Hematopoietic multipotent progenitor cell treated with erythropoietin and hydrocortisone succinate and interleukin-3 and kit ligand, for 6 days (in vitro differentiated cells): ENCODE measurements at places on chromosomes 3 and 15.

DNA sequence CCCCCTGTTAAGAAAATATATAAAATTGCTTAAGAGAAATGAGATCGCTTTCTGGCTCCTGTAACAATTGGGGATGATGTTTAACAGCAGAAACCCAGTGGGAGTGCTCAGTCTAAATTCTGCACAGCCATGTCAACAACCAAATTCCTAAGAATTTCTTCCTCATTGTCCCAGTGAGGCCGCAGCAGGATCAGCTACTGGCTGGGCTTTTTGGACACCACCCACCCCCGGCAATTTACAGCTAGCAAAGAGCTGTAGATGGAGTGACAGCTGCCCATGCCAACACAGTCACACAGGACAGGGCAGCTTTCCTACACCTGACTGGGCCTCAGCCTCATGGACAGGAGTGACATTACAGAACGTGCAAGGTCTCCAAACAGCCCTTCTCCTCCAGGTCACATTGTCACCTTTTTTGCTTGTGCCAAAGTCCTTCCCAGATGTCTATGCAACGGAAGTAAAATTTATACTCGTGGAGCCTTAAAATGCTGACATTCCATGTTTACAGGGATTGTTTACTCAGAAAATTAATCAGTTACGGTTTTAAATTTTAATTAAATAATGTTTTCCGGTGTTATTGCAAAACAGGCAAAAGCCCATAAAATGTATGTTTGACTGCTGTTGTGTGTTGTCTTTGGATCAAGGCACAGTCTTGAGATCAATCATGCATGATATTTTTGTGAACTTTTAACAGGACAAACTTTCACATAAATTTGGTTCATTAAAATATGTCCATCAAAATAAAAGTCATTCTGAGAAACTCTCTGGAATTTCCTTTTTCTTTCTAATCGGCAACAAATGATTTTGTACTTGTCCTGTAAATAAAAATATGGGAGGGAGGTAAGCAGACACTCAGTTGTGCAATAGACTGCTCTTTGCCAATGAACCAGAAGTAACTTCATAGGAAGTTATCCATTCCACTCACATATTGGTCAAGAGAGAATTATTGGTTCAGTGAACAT is 943.2 kb downstream of the MCTP2 start:
- DNase-seq: no peak

- no peak for DNase-seq
Measured at GRCh38 chr3:48505146-48505545, 1.2 kb upstream of the SHISA5 start.

DNA sequence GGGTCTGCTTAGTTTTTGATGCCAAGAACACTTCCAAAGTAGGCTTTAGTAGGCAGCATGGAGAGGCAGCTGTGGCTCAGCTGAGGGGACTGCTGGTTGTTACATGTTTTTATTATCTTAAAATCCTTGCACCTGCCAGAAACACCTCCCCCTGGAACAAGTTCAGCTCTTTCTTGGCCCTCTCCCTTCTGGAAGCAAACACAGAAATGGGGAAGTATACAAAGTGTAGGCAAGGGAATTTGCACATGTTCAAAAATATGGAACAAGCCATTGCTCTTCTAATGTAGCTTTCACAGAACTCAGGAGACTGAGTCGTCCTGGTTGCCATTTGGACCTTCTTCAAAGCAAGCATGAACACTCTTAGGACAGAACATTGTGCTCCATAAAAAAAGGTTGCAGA is 169.1 kb upstream of the SEMA6D start:
- no peak for DNase-seq

DNA sequence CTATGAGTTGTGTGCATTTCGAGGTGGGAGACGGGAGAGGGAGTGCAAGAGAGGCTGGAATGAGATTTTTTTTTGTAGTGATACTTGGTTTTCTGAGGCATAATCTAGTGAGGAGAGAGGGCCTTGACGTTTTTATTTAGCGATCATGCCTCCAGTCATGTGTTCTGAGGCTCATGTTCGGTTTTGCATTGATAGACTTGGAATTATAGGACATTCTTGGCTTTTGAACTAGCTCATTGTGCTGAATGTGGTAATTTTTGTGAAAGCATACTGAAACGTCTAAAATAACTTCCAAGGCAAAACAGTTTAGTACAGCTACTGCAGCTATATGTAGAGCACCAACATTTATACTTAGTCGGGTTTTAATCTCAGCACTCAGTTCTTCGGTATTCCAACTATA is 408.1 kb downstream of the CNTN4 start:
- DNase-seq: no peak
